ENCODE measurements at places on chromosomes 13 and 19.

DNA sequence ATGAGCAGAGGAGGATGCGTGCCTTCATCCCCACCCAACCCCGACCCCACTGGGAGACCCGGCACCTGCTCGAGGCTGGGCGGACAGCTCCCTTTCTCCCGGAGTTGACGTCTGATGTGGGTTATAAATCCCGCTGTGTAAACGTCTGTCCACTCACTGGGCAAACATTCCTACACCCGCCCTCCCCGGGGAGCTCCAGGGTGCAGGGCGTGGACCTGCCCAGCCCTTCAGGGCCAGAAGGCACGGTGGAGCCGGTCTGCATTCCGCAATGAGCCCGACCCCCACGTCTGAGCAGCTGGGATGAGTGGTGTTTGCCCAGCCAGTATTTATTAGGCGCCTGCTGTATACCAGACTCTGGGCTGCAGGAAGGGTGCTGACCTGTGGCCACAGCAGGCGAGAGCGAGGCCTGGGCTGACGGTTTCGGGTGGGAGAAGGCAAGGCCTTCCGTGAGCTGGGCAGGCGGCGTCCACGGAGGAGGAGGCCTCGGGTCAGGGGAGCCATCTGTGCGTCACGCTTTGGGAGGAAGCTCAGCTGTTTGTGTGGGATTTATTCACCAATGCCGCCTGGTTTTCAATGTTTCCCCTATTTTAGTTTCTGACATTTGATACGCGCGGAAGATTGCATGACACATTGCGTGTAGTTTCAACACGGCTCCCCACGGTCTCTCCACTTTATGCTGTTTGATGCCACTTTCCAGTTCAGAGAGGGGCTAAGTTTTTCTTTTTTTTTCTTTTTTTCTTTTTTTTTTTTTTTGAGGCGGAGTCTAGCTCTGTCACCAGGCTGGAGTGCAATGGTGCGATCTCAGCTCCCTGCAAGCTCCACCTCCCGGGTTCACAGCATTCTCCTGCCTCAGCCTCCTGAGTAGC, 2.0 kb downstream of the MISP start:
- no peak for DNase-seq

- no peak for DNase-seq
These were observed 36.5 kb downstream of the SIPA1L3 start for GRCh38 chr19:37943480-37943879.

- DNase-seq = no peak
These were observed 81.9 kb upstream of the SLC15A1 start for GRCh38 chr13:98834254-98834960.

- no peak for DNase-seq
These were observed 6.2 kb downstream of the MIER2 start for GRCh38 chr19:338421-338820.

GRCh38 chr13:113997845-113998751, 24.2 kb upstream of the C13orf46 start:
- no peak for DNase-seq

- no peak for DNase-seq
These were observed 167.0 kb upstream of the ZNF507 start for GRCh38 chr19:32178401-32178800.

DNA sequence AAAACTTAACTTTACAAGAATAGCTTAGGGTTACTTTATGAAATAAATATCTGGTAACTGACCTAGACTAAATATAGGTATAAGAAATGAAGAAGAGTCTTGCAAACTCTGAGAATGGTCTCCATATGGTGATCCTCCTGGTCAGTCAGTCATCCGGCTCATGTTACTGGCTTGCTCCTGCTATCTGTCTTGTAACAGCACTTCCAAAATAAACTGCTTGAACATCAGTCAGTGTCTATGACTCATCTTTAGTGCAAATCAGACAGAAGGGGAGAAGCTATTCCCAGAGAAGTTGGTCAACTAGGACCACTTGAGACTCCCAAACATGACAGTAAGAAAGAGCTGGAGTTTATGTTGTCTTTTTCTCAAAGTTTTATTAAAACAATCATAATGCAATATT, 1550.9 kb downstream of the PCDH9 start:
- no peak for DNase-seq

DNA sequence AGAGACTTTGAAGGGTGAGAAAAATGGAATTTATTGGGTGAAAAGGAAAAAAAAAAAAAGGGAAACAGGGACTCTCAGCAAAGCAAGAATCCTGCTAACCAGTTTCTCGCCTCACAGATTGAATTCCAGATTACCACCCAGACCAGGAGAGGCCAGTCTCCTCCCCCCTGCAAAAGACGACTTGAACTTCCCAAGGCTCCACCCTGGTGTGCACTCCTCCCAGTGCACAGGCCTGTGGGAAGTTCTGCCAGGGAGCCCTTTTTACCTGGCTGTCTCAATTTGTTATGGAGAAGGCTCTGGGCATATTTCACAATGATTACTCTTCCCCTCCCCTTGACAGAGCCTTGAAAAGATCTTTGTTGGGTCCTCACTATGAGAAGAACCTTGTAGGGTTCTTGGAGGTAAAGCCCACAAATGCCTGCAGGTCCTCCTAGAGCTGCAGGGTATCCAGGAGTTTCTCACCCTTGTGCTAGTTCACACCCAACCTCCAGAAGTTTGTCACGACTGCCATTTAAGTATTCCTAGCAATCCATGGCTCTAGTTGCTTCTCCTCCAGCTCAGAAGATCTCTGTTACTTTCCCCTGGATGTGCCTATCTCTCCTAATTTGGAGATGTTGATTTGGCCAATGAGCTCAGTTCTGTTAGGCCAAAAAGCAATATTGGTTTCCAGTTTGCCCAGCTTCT, 229.8 kb upstream of the TMTC4 start:
- DNase-seq = no peak

DNA sequence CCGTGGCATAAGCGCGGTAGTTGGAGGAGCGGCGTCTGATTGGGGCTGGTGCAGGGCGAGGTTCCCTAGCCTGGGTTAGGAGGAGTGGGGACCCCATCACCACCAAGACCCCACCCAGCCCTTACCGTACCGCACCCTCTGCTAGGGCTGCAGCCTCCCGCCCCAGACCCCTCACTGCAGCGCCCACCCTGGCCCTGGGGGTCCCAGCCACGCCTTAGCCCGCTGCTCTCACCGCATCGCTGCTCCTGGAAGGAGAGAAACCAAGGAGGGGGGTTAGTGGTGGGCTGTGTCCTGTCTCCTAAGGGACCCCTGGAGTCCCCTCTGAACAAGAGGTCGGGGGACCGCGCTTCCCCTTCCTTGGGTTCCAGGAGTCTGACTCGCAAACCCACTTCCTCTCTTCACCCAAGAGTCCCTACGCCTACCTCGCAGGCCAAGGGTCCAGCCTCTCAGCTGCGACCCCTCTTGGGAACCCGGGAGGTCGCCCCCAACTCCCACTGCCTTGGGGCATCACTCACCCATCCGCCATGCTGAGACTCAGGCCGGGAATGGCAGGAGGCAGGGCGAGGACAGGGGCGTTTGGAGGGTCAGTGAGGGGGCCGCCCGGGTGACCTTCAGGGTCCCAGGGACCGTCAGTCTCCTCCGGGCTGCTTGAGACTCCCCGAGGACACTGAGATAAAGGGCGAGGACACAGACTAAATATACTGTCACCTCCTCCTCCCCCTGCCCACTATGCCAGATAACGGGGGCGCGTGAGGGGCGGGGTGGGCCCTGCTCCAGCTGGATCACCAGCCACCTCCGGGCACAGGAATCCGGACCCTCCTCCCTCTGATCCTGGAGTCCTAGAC, at the start of gene TNNI3:
Gene TNNI3 (minus strand): TSS at position 669 of the 845 bp plus-strand sequence. CDS start 143 bp downstream, at position 526.
- no peak for DNase-seq

DNA sequence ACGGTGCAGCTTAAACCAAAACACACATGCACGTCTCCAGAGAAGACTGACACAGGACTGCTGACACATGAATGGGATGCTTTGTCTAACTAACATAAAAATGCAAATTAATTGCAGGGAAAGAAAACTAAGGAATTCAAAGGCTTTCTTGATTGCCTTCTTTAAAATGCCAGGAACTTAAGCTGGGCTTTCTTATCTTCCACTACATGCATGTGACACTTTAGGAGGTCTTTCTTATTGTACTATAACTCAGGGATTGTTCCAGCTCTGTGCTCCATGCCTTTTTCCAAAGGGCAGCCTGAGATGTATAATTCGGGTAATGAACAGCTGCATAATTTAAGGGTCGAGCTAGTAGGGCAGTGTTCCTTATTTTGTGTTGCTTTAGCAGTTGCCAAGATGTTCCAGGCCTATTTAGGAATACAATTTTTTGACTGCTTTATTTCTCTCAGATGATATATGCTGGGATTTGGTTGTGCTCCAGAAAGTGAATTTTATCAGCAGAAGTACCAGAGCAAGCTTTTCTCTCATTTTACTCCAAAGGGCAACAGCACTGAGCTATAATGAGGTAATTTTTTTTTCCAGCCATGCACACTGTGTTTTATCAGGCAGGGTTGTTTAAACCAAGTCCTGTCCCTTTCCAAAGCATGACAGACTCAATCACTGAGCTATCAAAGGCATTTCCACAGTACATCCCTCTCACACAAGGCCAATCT, 885.2 kb downstream of the PCDH9 start:
- DNase-seq = no peak

DNA sequence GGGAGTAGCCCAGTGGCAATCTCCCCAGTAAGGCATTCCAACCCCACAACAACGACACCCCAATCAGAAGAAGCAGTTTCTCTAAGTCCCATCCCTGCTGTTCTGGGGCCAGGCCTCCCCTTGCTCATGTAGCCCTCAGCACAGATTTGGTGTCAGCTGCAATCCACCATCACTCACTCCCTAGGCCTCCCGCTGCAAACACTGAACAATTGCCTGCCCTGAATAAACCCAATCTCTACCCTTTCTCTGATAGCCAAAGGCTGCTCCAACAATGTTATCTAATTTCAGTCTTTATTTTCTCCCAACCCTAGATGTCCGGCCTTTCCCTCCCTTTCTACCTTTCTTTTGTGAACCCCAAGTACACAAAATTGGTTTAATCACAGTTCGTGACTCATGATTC, 5.6 kb upstream of the SOX21 start:
- no peak for DNase-seq

DNA sequence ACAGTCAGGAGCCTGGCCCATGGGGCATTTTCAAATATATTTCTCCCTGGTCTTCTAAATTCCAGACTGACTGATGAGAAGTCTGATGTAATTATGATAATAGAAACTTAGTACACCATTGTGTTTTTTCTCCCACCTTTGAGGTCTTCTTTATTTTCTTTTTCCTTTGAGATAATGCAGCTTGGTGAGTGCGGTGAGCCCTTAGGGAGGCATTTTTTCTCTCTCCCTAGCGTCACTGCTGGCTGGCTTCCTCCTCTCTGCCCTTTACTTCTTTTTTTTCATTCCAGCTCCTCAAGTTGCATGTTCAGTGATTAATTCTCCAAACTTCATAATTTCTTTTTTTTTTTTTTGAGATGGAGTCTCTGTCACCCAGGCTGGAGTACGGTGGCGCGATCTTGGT, 12.8 kb upstream of the CDC42EP5 start:
- DNase-seq = no peak

- DNase-seq = no peak
These were observed 816.6 kb downstream of the DIAPH3 start for GRCh38 chr13:59346999-59347723.

DNA sequence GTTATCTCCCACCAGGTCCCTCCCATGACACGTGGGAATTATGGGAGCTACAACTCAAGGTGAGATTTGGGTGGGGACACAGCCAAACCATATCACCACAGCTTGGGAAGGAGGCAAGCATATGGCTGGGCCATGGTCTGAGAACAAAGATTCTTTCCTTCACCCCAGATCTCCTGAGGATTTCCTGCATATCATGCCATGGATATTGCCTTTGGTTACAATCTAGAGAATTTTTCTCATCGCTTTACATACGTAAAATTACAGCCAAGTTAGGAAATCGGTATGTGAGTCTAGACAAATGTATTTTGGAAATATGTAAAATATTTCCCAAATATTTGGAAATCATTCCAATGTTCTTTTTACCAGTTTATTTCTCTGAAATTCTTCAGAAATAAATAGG, 398.3 kb downstream of the RFC3 start:
- no peak for DNase-seq

DNA sequence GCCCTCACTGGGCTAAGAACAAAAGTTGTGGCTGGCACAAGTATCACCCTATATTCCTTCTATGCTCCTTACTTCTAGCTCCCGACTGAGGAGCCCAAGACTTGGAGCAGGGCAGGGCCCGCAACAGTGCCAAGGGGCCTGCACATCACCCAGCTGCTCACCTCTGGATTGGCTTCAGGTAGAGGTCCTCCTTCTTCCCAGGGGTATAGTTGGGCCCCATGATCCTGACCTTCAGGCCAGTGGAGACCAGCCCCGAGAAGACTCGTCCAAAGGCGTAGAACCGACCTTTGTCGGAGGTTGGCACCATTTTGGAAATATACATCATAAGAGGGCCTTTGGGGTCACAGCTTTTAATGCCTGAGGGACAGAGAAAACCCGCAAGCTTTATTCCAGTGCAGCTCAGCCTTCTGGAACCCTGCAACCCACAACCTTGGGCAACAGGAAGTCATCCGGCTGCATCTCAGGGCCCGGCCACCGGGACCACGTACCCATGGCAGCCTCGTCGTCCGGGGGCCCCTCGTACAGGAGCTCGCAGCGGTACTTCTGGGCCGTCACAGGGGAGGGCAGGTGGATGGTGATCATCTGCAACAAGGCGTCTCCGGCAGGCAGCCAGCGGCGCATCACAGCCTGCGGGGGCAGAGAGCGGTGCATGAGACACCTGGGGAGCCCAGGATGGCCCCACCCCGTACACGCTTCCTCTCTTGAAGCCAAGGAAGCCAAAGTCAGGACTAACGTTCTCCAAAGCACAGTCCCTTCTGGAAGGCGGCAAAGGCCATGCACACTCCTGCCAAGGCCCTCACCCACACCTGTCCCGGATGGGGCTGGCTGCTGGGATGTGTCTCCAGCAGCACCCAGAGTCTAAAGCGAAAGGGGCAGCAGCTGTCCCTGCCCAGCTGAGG, 4.7 kb downstream of the EEF2 start:
- DNase-seq = no peak

GRCh38 chr13:21579754-21580316, 24.1 kb downstream of the MICU2 start:
- DNase-seq = no peak

DNA sequence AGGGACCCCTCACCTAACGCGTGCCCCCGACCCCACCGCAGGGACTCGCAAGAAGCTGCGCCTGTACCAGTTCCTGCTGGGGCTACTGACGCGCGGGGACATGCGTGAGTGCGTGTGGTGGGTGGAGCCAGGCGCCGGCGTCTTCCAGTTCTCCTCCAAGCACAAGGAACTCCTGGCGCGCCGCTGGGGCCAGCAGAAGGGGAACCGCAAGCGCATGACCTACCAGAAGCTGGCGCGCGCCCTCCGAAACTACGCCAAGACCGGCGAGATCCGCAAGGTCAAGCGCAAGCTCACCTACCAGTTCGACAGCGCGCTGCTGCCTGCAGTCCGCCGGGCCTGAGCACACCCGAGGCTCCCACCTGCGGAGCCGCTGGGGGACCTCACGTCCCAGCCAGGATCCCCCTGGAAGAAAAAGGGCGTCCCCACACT, 4.7 kb upstream of the MYBPC2 start:
- DNase-seq = no peak

DNA sequence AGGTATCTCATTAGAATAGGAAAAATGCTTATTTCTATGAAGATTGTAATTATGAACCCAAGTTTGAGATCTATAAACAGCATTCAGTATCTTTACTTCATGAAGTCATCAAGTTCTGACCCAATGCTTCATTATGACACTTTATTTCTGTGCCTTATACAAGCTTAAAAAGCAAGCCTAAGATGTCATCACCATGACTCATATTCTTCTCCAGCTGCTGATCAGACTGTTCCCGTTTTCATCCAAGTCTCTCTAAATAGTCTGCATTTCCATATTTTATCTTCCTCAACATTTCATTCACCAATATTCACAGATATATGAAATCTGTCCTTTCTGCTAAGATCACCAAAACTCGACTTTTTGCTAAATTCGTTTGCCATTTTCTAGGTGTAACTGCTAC, 1247.2 kb upstream of the PRR20A start:
- no peak for DNase-seq
